T-helper 22 cell (primary cell): ENCODE measurements at places on chromosomes 7 and 10.

- DNase-seq, result no peak
Observed at GRCh38 chr7:34454381-34454780, 203.6 kb upstream of the NPSR1 start.

DNA sequence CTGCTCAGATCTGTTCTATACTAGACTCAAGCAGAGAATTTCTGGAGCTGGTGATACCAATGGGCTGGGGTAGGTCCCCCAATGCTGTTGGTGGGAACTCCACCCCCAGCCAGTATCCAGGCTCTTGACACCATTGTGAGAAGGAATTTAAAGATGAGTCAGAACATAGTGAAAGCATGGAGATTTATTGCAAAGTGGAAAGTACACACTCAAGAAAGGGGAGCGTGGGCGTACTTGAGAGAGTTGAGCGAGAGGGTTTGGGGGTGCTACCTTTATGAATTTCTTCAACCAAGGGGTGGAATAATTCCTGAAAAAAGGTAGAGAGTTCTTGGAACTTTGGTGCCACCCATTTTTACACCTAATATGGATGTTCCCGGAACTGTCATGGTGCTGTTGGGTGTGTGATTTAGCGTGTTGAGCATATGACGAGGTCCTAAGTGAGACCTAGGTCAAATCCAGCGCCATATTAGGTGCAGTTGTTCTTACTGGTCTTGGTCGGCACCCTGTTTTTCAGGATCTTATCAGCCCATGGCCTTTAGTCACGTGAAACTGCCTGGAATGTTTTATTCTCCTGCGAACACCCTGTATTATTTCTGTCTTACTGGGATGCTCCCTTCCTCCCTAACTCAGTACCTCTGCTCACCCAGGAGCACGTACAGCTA, 122.0 kb upstream of the AHR start:
- no peak for DNase-seq

- no peak for DNase-seq
Observed at GRCh38 chr10:5992398-5992797, 15.1 kb upstream of the IL15RA start.

GRCh38 chr7:44445986-44446671, 44.3 kb downstream of the NUDCD3 start:
- DNase-seq, result no peak

DNA sequence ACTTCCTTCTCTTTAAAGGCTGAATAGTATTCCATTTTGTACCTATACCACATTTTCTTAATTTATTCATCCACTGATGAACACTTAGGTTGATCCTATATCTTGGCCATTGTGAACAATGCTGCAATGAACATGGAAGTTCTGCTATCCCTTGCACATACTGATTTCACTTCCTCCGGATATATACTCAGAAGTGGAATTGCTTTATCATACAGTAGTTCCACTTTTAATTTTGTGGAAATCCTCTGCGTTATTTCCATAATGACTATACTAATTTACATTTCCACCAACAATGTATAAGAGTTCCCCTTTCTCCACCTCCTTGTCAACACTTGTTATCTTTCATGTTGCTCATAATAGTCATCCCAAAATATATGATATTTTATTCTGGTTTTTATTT, 312.6 kb downstream of the PLXDC2 start:
- no peak for DNase-seq

DNA sequence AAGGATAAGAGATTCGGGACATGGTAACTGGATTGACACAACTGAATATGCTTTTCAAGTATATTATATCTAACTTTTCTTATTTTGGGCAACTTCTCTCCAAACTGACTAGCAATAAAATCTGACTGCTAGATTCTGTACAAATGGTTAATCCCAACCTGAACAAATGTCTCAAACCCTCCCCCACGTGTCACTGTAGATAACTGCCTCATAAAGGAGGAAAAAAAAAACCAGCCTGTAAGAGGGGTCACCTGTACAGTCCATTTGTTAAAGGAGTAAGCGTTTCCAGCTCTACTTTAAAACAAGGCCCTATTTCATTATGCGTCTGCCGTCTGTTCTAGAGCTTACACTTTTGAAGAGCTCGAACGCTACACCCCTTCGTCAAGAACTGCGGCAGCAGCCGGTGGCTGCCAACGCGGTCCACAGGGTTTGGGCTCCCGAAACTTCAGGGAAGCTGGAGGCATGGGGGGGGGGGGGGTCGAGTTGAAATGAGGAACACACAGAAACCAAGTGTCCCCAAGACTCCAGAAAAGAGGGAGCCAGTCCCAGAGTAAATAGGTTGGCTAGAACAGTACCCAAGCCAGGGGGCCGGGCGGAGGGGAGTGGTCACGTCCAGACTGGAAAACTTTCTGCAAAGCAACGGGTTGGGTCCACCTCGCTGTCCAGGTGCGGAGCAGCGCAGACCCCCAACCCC, 492 bp downstream of the COG5 start:
- no peak for DNase-seq
